Omental fat pad (tissue), 4 donors: ENCODE measurements at places on chromosomes 13 and 19. TPM values are rescaled to one million over a fixed set of nuclear protein-coding genes. Genes with fewer than 3 reads are reported as not detected.

DNA sequence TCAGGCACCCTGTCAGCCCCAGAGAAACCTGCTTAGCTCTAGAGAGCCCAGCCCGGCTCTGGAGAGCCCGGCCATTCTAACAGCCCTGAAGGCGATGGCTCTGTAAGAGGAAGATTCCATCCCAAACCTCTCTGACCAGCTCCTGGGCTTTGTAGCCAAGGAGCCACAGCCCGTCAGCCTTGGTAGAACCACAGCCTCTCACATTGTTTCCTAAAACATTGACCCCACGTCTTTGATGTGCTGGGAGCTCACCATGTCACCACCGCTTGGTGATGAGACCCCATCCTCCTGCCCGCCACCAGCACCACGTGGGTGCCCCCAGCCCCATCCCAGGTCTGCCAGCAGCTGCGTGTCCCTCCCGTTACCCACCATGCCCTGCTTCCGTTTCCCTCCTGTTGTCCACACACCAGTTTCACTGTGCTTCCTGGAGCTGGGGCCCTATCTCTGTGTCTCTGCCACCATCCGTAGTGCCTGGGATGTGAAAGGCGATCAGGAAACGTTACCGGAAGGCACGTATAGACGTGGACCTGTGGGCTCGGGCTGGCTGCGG is 94.2 kb upstream of the MCF2L start:
- no peak for DNase-seq

Gene LRRC8E
- total RNA-seq, result 6.5 TPM

DNA sequence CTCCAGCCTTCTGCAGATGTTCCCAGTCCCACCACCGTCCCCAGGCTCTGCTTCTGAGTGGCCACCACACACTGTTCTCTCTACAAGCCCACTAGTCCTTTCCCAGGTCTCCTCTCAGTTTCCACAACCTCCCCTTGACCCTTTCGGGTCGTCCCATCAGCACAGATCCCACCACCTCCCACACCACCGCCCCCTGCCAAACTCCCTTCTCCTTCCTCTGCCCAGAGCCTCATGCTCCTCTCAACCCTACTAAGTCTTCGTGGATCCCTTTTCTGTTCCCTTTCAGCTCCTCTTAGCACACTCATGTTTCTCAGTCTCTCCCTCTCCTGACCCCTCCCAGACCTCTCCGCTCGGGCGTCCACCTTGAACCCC is 1.9 kb downstream of the NAPA start:
- DNase-seq, result no peak

- DNase-seq, result no peak
Measured at GRCh38 chr19:2962018-2962670, 15.2 kb upstream of the TLE6 start.

DNA sequence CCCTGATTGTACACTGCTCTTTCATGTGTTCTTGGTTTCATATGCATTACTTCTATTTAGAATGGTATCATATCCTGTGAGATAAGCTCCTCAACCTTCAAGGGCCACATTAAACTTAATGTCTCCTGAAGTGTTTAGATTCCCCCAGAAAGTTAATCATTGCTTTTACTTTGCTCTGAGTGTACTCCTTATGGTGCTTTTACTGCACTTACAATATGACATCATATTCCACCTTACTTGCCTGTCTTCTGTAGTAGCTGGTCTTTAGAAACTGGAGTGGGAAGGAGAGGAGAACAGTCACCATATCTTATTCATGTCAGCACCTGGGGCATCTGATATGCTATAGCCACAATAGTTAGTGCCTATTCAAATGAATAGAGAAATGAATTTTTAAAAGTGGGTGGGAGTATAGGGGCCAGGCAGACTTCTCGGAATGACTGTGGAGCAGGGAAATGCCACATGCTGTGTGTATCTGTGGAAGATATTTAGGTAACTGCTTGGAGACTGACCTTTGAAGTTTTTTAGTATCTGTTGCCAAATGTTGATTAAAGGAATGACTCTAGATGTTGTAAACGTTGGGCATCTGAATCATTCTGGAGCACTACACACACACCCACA is 40.2 kb downstream of the SLAIN1 start:
- no peak for DNase-seq
